Spleen (tissue), 13 donors: ENCODE measurements at places on chromosomes 5 and 9. TPM values are rescaled to one million over a fixed set of nuclear protein-coding genes. Genes with fewer than 3 reads are reported as not detected.

- H3K27ac ChIP-seq = peak overlapping the region; percentile 77
- H3K4me3 ChIP-seq = peak overlapping the region; percentile 39
- no peaks in the 10 kb centered on the region for H3K27me3 ChIP-seq
- peak; percentile 93 for DNase-seq
Measured at GRCh38 chr9:96686638-96687335, 31.7 kb upstream of the PRXL2C start.

DNA sequence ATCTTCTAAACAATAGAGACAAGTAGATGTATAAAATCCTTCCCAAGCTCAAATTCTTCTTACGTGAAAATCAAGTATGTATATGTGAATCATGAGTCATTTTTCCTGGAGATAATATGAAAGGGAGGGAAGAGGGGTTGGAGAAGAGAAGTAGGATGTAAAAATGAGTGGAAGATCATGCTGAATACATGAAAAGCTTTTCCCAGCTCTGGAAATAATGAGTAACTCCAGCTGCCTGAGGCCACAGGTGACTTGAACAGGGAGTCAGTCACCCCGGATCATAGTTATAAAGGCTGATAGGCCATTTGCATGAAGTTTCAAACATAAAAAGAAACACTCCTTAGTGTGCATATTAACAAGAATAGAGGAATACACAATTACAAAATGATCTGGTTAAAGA lies 486.7 kb downstream of the EFNA5 start:
- no peak overlapping the region for H3K4me3 ChIP-seq
- DNase-seq = no peak
- H3K27me3 ChIP-seq = no peaks in the 10 kb centered on the region
- no peak overlapping the region for H3K27ac ChIP-seq
- H3K4me1 ChIP-seq = no peaks in the 10 kb centered on the region

Gene CTXN3
- total RNA-seq = not detected

Gene SPINK5
- total RNA-seq = 0.21 TPM

Gene SPATA6L
- total RNA-seq = 0.32 TPM
